Temporal lobe (tissue), 4 donors: ENCODE measurements at places on chromosomes 1 and 21. TPM values are rescaled to one million over a fixed set of nuclear protein-coding genes. Genes with fewer than 3 reads are reported as not detected.

Gene ABCB10
- total RNA-seq = 16.2 TPM

Gene LEFTY2
- under 0.01 TPM for total RNA-seq

Gene WNT3A
- total RNA-seq = not detected

Gene GBP7
- not detected for total RNA-seq

Gene SHISA4
- 17.2 TPM for total RNA-seq

Gene PM20D1
- total RNA-seq = under 0.01 TPM

Gene MPZ
- total RNA-seq = 0.49 TPM

Gene BEST4
- total RNA-seq = 0.49 TPM

Gene KIAA1614
- total RNA-seq = 3.0 TPM

Gene ACTL8
- not detected for total RNA-seq

Gene LCE2D
- not detected for total RNA-seq

Gene MYOG
- not detected for total RNA-seq

Gene LRRC3
- total RNA-seq = 5.7 TPM

Gene PSMA5
- 21.1 TPM for total RNA-seq

Gene HPCAL4
- 51.4 TPM for total RNA-seq

Gene TAS1R1
- total RNA-seq = not detected

Gene KIF26B
- total RNA-seq = 19.7 TPM

Gene DCST1
- 0.25 TPM for total RNA-seq

Gene UBXN11
- total RNA-seq = 7.9 TPM

Gene SPRR2G
- not detected for total RNA-seq

Gene PROK1
- under 0.01 TPM for total RNA-seq

Gene S100A7A
- total RNA-seq = not detected

Gene CD34
- 3.4 TPM for total RNA-seq

Gene COG2
- total RNA-seq = 20.2 TPM

Gene ITLN1
- total RNA-seq = not detected

Gene PLA2G5
- total RNA-seq = 0.49 TPM
